ENCODE measurements at places on chromosomes 11 and 22.
A peak's percentile ranks its signal among the peaks of the same experiment; 100 is the strongest.

- DNase-seq = no peak
These were observed 141.0 kb downstream of the ARHGAP42 start for GRCh38 chr11:100827934-100828661.

GRCh38 chr11:130177782-130178181, 18.2 kb downstream of the ST14 start:
- no peak for DNase-seq

GRCh38 chr11:73001615-73002014, 140.5 kb downstream of the FCHSD2 start:
- no peak for DNase-seq

GRCh38 chr22:31637447-31637890, 24.5 kb downstream of the PISD start:
- peak; percentile 71 for DNase-seq

GRCh38 chr11:32312865-32313403, 122.4 kb downstream of the WT1 start:
- DNase-seq = peak; percentile 79

GRCh38 chr11:117759305-117759704, 37.7 kb downstream of the DSCAML1 start:
- DNase-seq = no peak

DNA sequence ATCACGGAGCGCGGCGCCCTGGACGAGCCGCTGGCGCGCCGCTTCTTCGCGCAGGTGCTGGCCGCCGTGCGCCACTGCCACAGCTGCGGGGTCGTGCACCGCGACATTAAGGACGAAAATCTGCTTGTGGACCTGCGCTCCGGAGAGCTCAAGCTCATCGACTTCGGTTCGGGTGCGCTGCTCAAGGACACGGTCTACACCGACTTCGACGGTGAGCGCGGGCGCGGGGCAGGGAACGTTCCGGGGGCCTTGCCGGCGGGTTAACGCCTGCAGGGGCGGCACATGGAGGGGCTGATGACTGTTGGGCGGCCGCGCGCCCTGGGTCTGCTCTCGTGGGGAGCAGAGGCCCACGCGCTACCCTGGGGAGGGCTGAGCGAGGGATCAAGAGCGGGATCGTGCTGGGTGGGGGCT, 1.0 kb downstream of the PIM3 start:
- no peak for DNase-seq
